ENCODE measurements at places on chromosomes 6 and 20.

- DNase-seq = no peak
Measured at GRCh38 chr20:58017970-58018530, 210.4 kb downstream of the ANKRD60 start.

- DNase-seq = no peak
Measured at GRCh38 chr20:61662226-61662967, 403.3 kb downstream of the TAF4 start.

DNA sequence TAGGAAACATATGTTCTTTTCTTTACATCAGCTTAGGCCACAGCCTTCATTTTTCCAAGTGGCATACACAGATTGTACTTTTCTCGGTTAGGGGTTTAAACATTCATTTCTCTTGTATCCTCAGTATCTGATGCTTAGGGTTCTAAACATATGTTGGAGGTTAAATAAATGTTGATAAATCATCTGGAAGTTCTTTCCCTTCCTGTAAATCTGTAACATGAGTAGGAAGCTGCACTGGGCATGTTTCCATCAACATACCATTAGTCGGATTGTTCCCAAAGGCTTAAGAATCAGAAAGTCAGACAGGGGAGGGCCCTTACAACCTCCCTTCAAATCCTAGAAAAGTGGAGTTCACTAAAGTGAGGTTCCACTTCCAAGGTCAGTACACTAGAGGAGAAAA, 54.8 kb upstream of the BCLAF1 start:
- no peak for DNase-seq

GRCh38 chr20:57804470-57805250, 94.8 kb upstream of the PMEPA1 start:
- no peak for DNase-seq

DNA sequence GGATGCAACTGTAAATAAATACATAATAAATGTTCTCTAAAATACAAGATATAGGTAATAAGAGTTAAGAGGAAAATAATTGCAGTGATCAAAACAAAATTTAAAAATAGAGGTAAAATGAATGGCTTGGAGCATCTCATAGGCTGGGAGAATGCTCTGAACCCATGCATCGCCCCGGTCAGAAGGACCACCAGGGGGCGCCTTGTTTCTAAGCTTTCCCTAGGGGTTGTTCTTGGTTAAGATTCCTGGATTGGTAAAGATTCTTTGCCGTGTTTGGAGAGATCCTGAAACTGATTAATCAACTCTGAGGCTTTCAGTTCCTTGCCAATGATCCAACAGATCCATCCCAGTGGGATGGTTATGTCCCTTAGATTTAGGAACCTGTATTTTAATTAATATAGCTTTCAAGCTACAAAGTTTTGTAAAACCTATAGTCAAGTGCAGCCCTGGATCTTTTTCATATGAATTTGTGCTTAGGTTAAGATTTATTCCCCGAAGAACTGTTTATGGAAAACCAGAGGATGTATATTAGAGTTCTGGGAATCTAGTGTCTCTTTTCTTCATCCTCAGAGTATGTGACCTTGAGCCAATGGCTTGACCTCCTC, 45.3 kb upstream of the PRELID3B start:
- peak; percentile 52 for DNase-seq

GRCh38 chr6:170371080-170371479, 64.5 kb downstream of the FAM120B start:
- no peak for DNase-seq

- no peak for DNase-seq
Measured at GRCh38 chr6:131572686-131573415, at the start of gene ARG1. ARG1 (plus strand) TSS chr6:131573226; CDS start chr6:131573283, 57 bp downstream.

DNA sequence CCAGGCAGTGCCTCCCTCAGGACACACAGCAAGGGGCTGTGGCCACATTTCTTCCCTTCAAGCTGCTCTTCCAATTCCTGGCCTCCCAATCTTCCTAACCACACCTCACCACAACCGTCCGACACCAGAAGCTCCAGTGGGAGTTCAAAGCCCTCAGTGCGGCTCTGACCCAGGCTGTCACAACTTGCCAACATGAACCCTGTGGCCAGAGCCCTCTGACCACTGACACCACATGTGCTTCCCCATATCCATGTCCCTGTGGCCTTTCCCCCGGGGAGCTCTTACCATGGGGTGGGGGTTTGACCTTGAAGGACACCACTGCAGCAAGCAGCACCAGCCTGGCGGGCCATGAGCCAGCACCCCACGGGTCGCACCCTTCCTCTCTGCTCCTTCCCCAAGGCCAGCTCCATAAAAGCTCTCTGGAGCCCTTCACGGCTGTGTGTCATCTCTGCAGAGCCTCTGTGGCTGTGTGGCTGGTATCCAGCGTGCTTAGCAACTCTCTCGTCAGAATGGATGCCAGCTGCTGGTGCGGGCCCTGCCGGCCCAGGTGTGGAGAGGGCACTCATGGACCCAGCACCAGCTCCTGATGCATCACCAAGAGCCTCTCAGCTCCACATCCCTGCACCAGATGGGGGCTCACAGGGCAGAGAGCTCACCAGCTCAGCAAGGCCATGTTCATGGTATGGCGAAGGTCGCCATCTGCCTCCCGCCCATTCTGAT, 106.1 kb downstream of the PSMB1 start:
- no peak for DNase-seq

DNA sequence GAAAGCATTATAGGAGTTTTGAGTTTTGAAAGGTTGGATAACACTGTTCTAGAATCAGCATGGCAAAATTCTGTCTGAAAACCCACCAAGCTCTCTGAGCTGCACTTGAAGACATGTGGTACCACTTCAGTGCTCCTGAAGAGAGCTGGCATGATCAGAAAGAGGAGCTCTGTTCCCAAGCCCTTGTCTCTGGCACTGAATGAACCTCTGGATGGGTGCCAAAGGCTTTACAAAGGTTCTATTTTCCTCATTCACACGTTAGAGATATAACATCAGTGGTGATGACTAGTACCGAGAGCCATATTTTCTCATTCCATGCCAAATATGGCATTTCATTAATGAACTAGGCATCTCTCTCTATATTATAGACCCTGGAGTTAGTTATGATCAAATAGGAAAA, 301.8 kb upstream of the ID4 start:
- DNase-seq = no peak

DNA sequence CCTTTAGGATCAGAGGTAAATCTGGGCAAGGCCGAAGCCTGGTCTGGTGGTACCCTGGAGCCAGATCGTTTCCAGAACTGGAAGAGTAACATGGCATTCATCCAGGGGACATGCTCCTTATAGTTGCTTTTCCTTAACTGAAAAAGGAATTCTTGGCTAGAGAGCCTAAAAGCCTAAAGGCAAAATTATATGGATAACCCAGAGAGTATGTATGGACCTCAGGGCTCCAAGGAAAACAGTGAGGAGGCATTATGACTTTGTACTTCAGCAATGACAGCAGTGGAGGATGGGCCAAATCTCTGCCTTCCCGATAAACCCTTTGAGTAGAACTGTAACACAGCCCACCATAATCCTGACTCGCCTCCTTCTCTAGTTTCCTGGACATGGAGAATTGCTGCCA, 29.3 kb downstream of the ARHGAP18 start:
- no peak for DNase-seq

DNA sequence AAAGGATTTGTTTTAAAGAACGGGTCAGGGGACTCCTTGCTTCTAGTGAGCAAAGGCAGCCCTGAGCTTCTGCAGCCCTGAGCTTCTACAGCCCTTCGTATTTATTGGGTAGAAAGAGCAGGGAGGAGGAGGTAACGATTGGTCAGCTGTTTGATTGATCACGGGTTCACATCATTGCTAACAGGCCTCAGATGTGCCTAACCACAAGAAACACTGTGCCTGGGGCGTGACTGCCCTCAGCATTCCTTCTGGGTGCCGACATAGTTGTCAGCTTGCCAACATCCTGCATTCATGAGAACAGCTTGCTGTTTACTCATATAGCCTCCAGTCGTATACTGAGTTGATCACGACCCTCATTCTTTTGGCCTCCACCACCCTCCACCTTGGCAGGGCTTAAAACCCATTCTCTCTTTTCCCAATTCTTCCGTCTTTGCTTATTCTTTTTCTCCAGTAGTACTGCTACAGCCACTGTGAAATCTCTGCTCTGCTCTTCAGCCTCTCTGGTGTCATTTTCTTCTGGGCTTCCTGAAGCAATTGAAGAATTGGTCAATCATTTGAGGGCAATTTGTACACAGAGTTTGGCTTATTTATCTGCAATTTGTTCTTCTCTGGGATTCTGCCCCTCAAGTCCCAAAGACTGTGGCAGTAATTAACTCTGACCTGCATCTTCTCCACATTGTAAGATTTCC, 25.4 kb upstream of the NOP56 start:
- no peak for DNase-seq

GRCh38 chr20:32893263-32894025, 34.7 kb downstream of the EFCAB8 start:
- DNase-seq = no peak

- DNase-seq = no peak
Measured at GRCh38 chr6:52754443-52754842, 8.8 kb downstream of the GSTA2 start.

- no peak for DNase-seq
Measured at GRCh38 chr6:53982366-53983050, 128.7 kb upstream of the MLIP start.

- DNase-seq = no peak
Measured at GRCh38 chr20:20230741-20231140, 137.2 kb upstream of the INSM1 start.

GRCh38 chr6:22332711-22333110, 35.9 kb upstream of the PRL start:
- no peak for DNase-seq

DNA sequence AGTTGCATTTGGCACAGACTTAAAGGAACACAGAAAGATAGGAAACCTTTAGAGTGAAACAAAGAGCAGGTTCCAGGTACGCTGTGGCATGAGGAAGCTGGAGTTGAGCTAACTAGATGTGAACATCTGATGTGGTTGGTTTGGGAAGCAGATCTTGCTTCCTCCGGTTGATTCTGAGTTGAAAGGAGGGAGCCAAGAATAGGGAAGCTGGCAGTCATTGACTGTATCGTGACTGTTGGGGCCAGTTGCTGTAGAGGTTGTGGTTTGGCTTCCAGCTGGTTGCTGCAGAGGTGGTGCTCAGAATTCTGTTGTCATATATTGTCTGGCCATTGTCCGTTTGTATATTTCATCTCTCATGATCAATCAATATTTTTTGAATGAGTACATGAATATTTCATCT, 325.9 kb downstream of the PLCB1 start:
- no peak for DNase-seq

- no peak for DNase-seq
Measured at GRCh38 chr6:111724039-111724438, 118.4 kb upstream of the TRAF3IP2 start.

DNA sequence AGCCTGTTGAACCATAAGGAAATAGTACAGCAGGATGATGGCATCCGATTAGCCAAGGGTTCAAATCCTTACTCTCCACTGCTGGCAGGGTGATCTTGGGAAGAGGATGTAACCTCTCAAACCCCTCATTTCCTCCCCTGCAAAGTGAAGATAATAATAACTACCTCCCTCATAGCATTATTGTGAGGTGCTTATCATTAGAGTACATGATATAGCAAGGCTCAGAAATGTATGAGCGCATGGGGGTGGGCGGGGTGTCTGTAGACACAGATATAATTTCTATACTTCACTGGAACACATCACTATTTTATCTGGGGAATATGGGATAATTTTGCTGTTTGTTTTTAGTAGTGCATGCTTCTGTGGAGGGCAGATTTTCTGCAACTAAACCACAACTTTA, 89.8 kb upstream of the LAMP5 start:
- DNase-seq = no peak

DNA sequence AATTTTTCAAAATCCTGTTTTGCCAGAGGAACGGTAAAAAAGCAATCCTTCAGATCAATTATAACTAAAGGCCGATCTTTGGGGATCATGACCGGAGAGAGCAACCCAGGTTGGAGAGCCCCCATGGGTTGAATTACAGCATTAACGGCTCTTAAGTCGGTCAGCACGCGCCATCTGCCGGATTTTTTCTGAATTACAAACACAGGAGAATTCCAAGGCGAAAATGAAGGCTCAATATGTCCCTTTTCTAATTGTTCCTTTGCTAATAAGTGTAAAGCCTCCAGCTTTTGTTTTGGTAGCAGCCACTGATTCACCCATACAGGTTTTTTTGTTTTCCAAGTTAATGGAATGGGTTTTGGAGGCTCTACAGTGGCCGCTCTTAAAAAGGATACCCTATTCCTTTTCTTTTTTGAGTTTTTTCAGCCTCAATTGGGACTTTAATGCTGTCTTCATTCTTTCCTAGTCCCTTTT, 16.9 kb upstream of the PTCRA start:
- DNase-seq = peak; percentile 41

GRCh38 chr6:138086573-138087196, 20.5 kb downstream of the PERP start:
- no peak for DNase-seq

DNA sequence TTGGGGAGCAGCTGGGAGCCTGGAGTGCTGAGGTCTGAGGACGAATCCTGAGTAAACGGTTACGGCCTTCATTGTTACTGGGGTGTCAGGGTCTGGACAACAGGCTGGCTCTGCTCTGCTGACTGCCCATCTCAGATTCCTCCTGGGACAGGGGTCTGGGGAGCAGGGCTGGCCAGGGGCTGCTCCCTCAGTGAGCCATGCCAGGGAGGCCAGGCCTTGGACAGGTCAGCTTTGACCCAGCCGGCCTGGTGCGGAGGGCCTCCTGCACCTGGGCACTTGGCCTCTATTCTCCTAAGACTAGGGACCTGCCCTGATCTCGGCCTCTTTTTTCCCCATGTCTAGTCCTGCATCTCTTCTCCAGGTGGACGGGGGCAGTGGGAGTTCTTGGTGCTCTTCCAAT, 44.9 kb downstream of the MYT1 start:
- no peak for DNase-seq

- DNase-seq = no peak
Measured at GRCh38 chr20:31908016-31908415, 37.6 kb downstream of the TTLL9 start.

GRCh38 chr6:23106951-23107350, 537.6 kb downstream of the HDGFL1 start:
- DNase-seq = no peak

GRCh38 chr6:144909753-144910285, 624.7 kb downstream of the UTRN start:
- no peak for DNase-seq

DNA sequence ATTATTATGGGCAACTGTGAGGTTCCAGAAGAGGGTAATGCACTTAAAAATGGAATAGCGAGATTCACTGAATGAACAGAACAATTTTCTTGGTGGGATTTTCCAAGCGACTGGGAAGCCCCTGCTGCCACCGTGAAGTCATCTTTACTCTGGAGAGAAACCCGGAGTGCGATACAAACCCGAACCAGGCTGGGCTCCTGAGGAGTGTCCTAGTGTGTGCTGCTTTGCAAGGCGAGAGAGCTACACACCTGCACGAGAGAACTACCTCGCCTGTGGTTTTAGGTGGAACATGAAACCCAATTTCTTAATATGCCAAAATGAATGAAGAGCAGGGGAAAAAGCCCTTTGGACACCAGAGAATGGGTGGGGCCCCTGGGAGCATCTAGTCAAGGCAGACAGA, 33.5 kb upstream of the DACT2 start:
- no peak for DNase-seq
